ENCODE measurements at places on chromosomes 4 and X.

DNA sequence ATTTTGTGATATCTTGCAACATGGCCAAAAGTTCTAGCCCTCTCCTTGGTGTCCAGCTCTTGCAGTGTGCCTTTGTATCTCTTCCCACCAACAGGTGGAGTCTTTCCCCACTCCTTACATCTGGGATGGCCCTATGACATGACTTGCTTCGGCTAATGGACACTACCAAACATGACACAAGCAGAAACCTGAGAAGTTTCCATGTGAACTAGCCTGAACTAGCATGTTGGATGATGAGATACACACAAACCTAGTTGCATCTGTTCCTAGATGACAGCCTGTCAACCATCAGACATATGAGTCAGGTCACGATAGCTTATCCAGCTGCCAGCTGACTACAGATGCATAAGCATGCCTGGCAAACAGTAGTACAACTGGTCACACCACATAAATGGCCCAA is 207.5 kb upstream of the FTHL17 start:
- DNase-seq, result no peak

DNA sequence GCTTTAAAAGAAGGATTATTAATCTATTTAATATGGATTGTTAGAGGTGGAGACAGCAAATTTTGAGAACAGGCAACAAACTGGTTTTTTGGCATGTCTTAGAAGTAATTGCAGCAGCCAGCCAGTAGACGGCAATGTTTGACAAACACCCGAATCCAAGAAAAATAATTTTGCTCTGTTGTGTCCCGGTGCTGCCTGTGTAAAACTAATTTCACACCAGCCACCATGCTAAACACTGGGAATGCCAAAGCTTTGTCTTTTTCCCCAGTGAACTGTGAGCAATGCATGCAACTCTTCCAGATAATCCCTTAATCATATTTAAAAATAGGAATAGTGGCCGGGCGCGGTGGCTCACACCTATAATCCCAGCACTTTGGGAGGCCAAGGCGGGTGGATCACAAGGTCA is 25.9 kb downstream of the SMIM31 start:
- DNase-seq, result no peak

- DNase-seq, result peak; percentile 26
These were observed 1.3 kb upstream of the ZNF141 start for GRCh38 chr4:336099-336892.

DNA sequence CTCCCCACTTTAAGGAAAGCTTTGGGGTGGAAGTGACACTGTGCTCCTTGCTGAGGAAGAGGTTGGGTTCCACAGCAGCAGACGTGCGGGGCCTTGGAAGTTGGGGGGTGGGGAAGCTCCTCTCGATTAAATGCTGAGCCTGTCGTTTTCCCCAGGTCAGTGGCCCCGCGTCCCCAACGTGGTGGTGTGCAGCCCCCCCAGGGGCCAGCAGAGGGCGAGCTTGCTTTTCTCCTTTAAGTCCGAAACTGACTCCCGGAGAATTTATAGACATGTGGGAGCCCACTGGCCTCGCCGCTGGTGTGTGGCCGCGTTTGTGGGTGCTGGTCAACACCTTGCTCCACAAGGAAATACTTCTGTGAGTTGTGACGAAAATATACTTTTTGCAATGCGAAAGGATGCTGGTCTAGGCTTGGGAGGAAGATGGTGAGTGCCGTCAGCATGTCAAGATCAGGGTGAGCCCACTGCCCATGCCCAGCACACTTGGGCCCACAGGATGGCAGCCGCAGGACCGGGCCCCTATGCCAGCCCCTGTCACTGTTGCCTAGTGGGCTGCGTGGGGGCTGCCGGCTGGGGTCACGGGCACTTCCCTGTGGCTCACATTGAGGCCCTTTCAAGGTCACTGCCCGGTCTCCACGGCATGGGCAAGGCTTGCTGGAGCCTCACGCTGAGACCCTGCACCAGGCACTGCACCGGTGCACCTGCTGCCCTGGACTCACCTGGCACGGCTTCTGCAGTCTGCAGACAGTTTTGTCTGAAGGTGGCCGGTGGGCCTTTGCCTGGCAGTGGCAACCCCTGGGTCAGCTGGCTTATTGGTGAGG is 9.4 kb downstream of the UVSSA start:
- peak; percentile 27 for DNase-seq

DNA sequence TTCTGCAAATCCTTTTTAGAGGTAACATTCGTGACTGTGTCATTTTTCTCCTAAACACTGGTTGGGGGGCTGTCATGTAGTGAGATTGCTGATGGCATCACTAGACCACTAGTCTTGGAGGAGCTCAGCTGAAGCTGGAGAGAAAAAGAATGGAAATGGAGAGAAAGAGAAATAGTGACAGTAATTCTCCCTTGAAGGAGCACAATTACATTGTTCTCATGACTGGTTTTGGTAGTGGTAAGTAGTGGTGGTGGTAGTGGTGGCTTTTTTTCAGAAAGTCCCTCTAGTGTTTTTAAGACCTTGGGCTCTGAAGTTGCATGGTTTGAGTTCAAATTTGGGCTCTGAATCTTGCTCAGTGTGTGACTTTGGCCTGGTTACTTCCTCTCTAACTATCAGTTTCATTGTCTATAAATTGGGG is 99.8 kb downstream of the LARP7 start:
- no peak for DNase-seq

GRCh38 chrX:14015941-14016340 is 13.8 kb downstream of the GEMIN8 start:
- DNase-seq, result no peak

DNA sequence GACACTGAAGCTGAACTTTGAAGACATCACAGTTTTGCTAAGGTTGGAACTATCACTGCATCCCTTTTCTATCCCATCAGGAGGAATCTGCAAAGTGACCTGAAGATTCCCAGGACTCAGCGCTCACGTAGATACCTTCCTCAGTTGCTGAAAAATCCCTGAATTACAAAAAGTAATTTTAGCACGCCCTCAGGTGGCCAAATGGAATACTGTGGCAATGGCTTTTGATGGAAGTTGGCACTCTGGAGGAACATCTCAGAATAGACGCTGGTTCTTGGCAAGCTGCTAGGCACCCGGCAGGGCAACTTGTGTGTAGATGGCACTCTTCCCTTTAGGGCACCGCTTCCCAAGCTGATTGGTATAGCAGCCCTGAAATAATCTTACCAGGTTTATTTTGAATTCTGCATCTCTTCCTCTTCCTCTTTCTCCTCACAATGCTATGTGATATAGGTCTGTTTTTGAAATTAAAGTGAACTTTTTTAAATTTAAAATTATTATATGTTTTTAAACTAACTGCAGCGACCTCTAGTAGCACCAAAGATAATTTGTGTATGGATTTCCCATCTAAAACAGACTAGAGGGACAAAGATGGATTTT is 16.3 kb upstream of the ESX1 start:
- DNase-seq, result peak; percentile 17

DNA sequence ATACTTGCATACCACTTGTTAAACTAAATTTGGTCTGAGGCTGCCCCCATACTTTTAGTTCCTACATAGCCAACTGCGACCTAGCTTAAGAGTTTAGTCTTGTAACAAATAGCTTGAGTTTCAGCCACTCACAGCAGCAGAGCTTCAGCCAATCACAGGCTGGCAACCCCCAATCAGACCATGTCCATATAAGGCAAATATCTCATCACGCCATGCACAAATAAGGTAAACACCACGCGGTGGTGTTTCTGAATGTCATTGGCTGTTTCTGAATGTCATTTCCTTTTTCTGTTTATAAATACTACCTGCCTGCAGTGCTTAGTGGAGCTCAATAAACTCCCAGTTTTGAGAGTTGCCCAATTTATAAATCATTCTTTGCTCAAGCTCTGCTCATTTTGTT is 143.1 kb upstream of the MAD2L1 start:
- no peak for DNase-seq

DNA sequence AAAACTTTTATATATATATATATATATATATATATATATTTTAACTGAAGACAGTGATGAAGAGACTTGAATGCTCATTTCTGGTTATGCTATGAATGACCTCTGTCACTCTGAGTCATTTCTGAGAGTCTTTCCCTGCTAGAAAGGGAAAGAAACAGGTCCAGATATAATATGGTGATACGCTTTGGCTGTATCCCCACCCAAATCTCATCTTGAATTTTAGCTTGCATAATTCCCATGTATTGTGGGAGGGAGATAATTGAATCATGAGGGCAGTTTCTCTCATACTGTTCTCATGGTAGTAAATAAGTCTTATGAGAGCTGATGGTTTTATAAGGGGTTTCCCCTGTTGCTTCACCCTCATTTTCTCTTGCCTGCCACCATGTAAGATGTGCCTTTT is 254.1 kb upstream of the IGFBP7 start:
- no peak for DNase-seq

GRCh38 chrX:11753668-11754067 is 4.4 kb upstream of the MSL3 start:
- DNase-seq, result no peak

DNA sequence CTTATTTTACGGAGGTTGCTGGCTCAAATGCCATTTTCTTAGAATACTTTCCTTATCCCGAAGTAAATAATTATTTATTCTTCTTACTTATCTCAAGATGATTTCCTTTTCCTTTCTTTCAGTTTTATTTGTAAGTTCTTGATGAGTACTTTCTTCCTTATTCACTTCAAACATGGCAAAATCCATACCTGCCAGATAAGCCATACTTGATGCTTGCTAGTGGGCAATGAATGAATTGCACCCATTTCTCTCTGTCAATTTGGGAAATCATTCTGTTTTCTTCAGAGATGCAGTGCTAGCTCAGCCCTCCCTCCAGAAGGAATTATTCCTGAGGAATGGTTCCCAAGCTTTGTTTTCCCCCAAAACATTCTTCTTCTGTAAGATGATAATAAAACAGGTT is 598.3 kb downstream of the SPRY1 start:
- no peak for DNase-seq
